ENCODE measurements at places on chromosomes 12 and 14.

GRCh38 chr14:74202113-74202512 lies 37.1 kb upstream of the VSX2 start:
- DNase-seq = no peak

GRCh38 chr12:105141320-105141922 lies 33.9 kb downstream of the WASHC4 start:
- no peak for DNase-seq

DNA sequence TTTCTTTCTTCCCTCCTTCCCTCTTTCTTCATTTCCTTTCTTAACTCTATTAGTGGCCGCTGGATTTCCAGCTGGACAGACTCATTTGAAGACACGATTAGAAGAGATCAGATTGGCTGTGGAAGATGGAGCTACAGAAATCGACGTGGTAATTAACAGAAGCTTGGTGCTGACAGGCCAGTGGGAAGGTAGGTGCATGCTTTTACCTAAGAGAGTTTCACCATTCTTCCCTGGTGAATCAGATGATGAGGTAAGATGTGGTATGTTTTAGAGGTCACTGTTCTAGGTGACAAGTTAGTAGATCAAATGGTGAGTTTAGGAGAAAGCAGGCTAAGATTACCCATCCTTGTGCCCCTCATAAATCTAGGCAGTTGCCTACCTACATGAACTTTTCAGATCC lies 51.6 kb downstream of the DERA start:
- no peak for DNase-seq

GRCh38 chr12:24798335-24798734 lies 150.6 kb downstream of the BCAT1 start:
- DNase-seq = no peak

DNA sequence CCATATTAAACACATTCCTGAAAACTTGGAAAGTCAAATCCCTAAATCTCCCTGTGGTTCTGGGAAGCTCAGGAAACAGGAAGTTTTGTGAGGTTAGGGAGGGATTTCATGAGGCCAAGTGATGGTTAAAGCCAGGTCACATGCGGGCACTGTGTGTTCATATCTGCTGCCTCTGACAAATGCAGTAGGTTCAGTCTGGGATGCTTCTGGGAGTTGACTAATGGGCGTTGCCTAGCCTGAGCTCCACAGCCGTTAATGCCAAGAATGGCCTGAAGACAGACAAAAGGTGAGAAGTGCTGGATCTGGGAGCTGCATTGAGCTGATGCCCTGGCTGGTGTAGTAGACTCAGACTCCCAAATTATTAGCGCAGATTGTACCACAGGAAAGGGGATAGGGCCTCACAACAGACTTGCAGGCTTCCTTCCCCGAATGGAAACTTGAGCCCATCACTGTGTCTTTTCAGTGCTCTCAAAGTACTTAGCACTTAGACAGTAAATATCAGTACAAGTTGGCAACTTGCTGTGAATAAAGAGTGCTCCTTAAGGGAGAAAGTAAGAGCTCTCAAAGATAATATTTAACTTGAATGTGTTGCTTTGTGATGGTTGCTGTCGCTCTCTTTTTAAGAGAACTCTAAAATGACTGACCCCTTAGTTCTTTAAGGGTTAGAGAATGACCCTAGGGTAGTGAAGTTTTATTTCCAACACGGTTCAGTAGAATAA lies 17.3 kb downstream of the GSG1 start:
- DNase-seq = no peak

GRCh38 chr12:54038284-54038870 lies 5.5 kb downstream of the HOXC5 start:
- DNase-seq = no peak

DNA sequence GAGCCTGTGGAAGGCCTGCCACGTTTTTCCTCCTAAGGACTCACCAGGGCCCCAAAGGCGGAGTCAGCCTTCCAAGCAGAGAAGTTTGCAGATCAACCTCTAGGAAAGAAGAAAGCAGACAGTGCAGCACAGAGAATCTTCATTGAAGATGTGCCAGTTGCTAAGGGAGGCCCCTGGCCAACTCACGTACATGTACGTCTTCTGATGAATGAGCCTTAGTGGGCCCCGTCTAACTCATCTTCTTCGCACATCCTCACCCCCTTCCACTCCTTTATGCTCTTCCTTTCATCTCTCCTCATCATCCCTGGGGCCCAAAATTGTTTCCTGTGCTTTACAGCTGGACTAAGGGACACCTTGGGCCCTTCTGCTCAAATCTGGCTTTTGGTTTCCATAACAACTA lies 703.0 kb upstream of the TBX3 start:
- DNase-seq = no peak

- no peak for DNase-seq
Observed at GRCh38 chr14:49881350-49882001, 11.4 kb upstream of the ARF6 start.

DNA sequence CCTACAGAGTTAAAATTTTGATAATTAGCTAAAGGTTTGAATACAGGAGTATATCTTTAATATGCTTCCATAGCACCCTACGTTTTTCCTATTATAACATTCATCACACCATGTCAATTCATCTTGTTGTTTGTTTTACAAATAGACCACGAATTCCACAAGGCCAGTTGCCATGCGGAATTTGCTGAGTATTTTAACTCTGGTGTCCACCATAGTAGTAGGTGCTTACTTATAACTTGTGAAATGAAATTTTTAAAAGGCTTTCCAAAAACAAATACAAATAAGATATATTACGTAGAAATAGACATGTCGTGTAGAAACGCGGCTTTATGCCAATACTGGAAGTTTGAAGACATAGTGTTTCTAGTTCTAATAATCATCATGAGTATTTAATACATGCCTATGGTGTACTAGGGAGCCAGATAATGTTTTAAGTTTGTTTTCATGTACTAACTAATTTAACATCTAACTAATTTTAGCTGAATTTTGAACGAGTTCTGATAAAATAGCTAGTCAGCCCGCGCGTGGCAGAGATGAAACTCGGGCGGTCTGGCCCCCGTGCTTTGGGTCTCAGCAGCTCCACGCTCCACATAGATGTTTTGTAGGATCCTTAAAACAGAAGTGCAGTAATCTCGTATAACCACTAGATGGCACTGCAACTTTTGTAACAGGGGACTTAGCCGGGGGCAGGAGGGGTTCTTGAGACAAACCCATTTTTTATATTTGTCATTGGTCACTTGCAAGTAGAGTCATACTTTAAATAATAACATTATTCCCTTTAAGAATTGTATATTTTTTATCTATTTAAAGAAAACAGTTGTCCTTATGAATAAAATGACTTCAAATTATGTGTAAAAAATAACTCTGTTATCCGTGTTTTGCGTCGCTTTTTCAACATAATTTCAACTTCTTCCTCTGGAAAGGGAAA lies 10.2 kb downstream of the CD69 start:
- peak; percentile 87 for DNase-seq

GRCh38 chr12:94596596-94596995 lies 53.8 kb downstream of the TMCC3 start:
- DNase-seq = peak; percentile 84

- no peak for DNase-seq
Observed at GRCh38 chr12:100871195-100871734, 76.7 kb downstream of the ANO4 start.

- no peak for DNase-seq
Observed at GRCh38 chr12:111582133-111582747, 16.9 kb downstream of the ATXN2 start.

DNA sequence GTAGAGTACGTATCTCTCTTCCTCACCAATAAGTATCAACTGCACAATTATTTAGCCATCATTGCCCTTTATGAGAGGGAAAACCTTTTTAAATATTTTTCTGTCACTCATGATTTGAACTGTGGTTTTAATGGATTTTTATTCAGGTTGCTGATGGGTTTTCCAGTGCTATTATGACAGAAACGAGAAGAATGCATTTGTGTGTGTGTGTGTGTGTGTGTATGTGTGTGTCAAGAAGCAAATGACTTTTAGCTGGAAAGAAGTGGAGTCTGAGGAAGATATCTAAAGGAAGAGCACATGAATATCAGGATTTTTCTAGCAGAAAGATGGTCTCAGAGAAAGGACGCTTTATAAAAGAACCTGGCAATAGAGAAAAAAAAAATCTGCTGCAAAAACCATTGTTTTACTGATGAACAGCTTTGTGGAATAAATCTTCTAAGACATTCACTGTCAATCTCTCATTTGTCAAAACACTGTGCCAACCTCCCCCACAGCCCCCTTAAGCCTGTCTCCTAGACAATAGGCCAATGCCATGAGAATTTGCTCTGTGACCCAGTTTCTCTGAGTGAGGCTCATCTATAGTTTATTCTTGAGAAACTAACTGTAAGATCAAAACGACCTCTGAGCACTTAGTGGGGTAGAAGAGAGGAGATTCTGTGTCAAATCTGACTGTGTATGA lies 417.7 kb downstream of the FLRT2 start:
- no peak for DNase-seq

DNA sequence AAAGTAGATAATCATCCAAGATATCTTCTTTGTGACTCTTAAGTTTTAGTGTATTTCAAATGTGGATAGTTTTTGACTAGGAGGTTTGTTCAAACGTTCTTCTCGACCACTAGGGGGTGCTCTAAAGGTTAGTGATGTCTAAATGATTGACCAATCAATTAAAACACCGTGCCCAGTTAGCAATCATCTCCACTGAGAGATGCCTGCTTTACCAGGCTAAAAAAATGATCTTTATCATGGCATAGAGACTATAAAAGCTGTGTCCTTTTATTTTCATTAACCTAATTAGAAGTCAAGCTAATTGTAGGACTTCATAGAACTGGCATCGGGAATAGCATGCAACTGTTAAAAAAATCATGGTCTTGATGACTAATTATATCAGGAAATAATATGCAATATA lies 153.9 kb downstream of the PRKCH start:
- DNase-seq = peak; percentile 65

GRCh38 chr12:92288561-92288960 lies 142.9 kb upstream of the BTG1 start:
- DNase-seq = no peak

GRCh38 chr12:53601296-53601847 lies 24.8 kb downstream of the ATF7 start:
- no peak for DNase-seq

DNA sequence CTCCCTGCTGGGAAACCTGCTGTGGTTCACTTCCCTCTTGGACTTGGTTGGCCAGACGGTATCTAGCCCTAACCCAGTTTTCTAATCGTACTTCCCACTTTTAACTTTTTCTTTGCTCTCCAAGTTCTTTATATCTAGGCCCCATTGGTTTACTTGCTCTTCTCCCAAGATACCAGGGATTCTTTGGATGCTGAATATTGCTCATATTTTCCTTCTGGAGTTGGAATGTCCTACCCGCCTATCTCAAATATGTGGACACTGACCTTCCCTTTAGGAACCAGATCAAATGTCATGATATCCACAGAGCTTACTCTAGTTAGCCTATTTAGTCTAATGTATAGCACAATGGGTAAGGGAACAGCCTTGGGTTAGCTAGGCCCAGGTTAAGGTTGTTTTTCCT lies 228.6 kb downstream of the DACT1 start:
- no peak for DNase-seq

DNA sequence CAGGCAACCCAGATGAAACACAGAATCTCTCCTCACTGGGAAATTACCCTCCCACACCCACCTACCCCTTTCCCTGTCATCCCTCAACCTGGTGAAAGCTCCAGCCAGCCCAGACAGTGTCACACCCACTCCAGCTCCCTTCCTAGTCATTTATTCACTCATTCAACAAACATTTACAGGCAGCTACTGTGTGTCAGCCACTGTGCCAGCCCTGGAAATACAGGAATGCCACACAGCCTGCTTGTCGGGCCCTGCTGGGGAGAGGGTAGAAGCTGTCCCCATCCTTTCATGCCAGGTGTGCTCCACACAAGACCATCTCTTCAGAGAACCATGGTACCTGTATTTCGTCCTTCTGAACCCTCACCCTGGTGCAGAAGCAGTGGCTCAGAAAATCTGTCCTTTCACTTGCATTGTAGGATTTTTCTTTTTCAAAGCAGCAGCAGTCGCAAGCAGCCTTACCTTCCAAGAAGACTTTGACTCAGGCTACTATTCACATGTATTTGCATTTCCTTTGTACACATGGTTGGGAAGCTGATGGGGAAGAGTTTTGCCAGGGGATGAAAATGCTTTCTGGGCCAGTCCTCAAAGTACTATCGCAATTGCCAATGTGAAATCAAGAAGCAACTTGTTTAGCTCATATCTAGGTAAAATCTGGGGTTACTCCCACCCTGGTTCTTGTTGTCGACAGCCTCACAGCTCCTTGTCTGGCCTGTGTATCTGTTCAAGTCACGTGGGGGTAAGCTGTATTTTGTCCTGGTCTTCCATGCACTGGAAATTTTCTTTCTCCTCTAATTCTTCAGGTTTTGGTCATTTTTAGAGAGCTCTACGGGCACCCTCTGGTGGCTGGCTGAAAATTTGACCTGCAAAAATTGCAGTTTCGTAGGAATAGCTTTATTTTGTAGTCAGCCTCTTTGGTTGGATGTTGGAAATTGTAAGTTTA lies 147.4 kb upstream of the EGLN3 start:
- DNase-seq = no peak

DNA sequence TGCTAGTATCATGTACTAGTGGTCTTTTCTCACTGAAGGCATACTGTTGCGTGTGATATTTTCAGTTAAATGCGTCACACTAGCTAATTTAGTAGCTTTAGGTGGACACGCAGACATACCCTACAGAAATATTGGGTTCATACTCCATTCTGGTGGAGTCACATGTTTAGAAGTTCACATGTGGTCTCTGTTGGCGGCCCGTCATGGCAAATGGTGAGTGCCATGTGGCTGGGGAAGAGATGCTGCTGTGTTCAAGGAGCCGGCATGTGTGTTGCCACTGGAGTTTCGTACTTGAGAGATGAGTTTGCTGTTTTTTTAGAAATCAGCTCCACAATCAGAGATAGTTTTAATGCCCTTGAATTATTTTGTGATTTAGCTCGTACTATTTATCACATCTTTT lies 454.6 kb downstream of the PCNX1 start:
- no peak for DNase-seq

- DNase-seq = no peak
Observed at GRCh38 chr12:32332446-32332845, 66.9 kb upstream of the FGD4 start.

DNA sequence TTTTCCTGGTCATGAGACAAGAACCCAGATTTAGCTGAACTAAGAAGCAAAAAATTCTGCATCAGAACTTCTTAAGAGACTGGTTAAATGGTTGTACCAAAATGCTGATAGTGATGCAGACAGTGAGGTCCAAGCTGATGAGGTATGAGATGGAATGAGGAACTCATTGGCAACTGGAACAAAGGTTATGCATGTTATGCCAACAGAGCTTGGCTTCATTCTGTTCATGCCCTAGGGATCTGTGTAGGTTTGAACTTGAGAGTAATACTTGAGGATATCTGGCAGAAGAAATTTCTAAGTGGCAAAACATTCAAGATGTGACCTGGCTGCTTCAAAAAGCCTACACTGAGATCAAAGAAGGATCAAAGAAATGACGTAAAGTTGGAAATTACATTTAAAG lies 398.0 kb downstream of the FSCB start:
- no peak for DNase-seq

- DNase-seq = no peak
Observed at GRCh38 chr14:31122921-31123320, 84.7 kb downstream of the HECTD1 start.
